ENCODE measurements at places on chromosomes 11 and 22. TPM values are rescaled to one million over a fixed set of nuclear protein-coding genes. Genes with fewer than 3 reads are reported as not detected.
A peak's percentile ranks its signal among the peaks of the same experiment; 100 is the strongest.

The TRIM66 gene
- 18.7 TPM for total RNA-seq

The APOBEC3A gene
- 1.4 TPM for total RNA-seq

The CDCA5 gene
- total RNA-seq: 0.81 TPM

The XKR3 gene
- total RNA-seq: not detected

The MFRP gene
- total RNA-seq: not detected

The ISX gene
- total RNA-seq: not detected

DNA sequence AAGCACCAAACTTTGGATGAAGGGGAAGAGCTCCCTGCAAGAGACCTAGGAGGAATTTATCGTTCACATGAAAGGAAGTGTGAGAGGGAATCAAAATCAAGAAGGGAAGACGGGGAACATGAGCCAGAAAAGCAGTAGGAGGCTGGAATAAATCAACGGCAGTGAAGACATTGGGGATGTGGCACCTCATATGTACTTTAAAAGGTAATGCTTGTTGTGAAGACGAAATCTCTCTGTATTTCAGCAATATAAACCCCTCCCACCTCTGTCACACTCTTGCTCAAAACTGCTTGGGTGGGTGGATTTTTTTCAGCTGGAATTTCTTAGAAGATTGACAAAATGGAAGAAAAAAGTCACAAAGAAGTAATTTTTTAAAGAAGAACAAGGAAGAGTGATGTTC is 243.5 kb downstream of the BUD13 start:
- DNase-seq: no peak

GRCh38 chr11:121716060-121716459 is 263.3 kb upstream of the SORL1-AS1 start:
- no peak for DNase-seq

DNA sequence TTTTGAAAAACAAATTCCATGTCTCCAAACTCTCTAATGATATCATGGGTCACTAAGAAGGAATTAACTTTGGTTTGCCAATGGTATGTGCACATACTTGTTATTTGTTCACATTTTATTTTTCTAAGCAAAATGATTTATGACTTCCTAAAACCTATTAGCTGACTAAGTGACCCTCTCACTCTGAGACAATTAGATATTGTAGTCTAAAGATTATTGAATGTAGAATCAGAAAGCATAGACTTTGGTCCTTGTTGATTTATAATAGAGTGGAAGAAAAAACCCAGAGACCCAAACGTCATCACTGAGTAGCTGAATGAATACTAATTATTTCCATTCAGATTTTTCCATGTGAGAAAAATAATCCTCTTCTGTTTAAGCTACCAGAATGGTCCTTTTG is 243.5 kb upstream of the ANO3 start:
- no peak for DNase-seq

DNA sequence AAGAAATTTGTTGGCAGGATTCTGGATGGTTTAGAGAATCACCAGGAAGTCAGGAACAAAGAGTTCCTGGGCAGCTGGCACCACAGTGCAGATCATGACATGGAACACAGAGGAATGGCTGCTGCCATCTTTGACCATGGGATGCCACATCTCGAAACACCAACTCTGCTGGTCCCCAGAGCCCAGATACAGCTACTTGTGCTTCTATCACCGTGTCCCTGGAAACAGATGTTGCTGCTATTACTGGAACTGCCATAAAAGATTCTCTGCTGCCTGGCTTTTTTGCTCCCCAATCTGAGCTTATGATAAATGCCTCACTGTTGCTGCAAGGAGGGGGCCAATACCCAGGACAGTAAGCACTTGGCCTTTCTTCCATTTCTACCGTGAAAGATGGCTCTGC is 185.2 kb downstream of the CSNK2A3 start:
- DNase-seq: no peak

DNA sequence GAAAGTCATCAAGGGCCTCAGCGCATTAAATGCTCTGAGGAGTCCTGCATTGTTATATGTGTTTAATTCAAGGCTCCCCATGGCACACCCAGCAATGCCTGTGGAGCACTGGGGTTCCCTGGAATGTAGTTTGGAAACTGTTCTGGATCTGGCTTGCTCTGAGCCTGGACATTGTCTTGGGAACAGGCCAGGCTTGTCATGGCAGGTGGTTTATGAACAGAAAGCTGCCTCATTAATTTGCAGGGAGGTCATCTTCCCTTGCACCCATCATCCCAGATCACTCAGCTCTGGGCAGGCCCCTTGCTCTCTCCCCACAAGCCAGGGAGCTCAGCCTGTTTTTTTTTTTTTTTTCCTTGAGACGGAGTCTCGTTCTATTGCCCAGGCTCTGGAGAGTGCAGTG is 32.9 kb downstream of the RPS6KA4 start:
- DNase-seq: no peak

GRCh38 chr22:37172266-37173245 is 15.5 kb downstream of the C1QTNF6 start:
- DNase-seq: peak; percentile 41

DNA sequence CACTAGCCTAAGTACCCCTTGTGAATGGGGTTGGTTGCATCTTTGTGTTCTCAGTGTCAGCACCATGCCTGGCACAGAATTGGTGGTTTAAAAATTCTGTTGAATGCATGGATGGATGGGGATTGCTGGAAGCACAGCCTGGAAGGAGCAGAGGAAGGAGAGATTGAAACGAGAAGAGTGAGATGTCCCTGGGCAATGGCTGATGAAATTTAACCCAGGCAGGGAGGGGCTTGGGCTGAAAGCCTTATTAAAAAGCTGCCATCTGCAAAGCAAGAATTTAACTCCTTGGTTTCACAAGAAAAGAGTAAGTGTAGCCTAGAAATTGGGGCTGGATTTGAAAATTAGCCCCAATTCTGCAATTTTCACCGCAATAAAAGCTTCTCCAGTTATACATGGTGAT is 126.7 kb downstream of the TEAD1 start:
- DNase-seq: no peak

- DNase-seq: no peak
Observed at GRCh38 chr22:28250036-28250695, 331.1 kb upstream of the PITPNB start.

- peak; percentile 36 for DNase-seq
Observed at GRCh38 chr11:116693102-116693570, 79.7 kb downstream of the BUD13 start.

- peak; percentile 71 for DNase-seq
Observed at GRCh38 chr11:64916040-64916774, 802 bp downstream of the ATG2A start.

Measured in aorta (tissue), 5 donors.